ENCODE measurements at places on chromosomes 7 and 10.

DNA sequence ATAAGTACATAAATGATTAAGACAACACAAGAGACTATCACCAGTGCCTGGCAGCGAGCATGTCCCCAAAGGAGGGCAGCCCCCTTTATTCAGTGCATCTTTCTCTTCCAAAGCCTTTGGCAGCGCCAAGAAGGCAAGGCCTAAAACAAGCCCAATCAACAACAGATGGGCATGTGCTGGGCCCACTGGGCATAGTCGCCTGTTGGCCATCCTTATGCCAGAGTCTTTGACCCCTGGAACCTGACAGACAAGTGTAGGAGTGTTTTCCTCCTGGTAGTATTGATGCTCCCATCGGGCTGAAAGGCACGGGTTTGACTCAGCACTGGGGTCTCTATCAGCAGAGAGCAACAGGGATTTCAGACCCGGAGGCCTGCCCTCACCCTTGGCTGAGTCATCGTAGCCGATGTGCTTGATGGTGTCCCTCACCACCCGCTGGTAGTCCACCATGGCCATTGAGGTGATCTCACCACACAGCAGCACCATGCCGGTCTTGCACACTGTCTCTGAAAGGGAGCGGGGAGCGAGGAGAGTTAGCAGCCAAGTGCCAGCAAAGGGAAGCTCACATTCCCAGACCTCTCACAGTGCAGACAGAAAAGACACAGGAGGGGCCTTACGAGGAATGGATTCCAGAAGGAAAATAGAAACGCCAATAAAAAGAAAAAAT lies 5.8 kb downstream of the MAT1A start:
- DNase-seq, result no peak

DNA sequence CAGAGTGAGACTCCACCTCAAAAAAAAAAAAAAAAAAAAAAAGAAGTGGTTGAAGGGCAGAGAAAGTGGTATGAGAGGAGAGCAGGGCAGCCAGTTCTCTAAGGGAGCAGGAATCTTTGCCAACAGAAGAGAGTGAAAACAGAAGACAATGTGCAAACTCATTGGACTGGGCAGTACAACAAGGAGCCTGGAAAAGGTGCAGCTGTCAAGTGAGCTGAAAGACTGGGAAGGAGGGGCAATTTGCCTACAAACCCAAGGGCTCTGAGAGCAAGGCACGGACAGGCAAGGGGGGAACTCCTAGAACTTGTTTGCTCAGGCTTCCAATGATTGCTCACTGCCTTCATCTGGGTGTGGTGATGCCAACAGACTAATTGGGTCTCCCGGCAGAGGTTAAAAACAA lies 9.5 kb downstream of the ACTR1A start:
- no peak for DNase-seq

DNA sequence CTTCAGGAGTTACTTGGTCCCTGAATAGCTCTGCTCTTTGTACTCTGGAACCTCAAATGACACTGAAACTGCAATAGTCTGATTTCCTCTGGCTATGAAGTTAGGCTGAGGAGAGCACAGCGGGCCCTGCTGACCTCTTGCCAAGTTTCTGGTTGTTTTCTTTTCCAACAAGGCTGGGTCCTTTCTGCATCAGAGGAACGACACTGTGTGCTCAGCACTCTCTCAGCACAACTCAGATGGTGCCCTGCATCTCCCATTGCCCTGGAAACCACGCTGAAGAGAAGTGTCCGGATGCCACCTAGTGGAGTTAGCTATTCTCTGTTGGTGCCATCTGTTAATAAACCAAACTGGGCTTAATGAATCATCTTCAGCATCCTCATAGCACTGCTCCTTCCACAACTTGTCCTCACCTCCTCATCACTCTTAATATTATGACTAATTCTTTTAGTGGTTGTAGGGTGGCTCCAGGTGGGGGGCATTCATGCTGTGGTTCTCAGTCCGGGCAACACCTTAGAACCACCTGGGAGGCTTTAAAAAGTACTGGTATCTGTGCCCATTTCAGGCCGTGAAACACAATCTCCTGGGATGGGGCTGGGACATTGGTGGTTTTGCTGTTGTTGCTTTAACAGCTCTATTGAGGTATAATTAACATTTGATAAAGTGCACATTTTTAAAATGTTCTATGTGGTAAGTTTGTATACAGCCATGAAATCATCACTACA lies 8.2 kb upstream of the EFCAB10 start:
- peak; percentile 59 for DNase-seq

DNA sequence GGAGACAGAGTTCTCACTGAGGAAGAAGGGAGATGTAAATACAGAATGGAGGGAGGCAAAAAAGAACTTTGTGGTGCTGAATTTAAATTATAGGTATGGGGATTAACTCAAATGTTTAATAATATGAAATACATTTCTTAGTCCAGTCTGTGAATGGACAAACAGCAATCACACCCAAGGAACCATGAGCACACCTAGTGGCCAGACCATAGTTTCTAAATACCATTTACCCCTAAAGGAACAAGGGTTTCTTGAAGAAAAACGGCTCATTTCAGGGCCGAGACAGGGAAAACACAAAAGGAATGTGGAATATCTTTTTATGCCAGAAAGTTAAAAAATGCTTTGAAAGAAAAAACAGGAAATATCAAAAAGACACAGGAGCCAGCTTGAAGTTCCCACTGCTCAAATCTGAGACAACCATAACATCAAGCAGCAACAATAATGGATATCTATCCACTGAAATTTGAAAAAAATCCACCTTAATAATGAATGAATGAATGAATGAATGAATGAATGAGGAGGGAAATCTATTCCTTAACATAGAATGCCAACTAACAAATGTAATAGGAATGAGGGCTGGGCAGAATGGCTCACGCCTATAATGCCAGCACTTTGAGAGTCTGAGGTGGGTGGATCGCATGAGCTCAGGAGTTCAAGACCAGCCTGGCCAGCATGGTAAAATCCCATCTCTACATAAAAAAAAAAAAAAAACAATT lies 8.6 kb downstream of the IPMK start:
- no peak for DNase-seq

DNA sequence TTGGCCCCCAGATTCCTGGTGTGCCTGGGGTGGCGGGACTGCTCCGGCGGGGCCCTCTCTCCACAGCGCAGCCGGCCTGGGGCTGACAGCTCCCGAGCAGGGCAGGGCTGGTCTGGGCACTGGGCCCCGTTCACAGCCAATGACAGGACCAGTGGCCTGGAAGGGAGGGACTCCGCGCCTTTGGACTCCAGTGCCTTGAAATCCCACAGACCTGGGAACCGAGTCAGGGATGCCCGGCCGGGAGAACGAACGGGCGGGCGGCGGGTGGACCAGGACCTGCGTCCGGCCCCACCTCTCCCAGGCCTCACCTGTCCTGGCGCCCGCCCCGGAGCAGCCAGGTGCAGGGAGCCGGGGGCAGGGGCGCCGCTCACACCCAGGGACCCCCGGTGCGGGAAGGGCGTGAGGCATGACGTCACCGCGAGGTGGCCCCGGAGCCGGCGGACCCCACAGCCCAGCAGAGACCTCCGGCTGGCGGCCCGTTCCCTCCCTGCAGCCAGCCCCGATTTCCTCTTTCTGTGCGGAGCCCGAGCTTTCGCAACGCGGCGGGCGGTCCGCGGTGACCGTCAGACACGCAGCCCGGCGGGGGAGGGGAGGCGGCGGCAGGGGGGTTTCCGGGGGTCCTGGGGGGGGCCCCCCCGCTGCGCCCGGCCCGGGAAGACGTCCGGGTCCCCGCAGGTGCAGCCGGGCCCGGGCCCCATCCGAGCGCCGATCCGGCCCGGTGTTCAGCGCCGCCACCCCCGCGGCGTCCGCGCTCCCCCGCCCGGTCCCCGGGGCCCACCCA lies 743 bp downstream of the ADAP1 start:
- peak; percentile 45 for DNase-seq

DNA sequence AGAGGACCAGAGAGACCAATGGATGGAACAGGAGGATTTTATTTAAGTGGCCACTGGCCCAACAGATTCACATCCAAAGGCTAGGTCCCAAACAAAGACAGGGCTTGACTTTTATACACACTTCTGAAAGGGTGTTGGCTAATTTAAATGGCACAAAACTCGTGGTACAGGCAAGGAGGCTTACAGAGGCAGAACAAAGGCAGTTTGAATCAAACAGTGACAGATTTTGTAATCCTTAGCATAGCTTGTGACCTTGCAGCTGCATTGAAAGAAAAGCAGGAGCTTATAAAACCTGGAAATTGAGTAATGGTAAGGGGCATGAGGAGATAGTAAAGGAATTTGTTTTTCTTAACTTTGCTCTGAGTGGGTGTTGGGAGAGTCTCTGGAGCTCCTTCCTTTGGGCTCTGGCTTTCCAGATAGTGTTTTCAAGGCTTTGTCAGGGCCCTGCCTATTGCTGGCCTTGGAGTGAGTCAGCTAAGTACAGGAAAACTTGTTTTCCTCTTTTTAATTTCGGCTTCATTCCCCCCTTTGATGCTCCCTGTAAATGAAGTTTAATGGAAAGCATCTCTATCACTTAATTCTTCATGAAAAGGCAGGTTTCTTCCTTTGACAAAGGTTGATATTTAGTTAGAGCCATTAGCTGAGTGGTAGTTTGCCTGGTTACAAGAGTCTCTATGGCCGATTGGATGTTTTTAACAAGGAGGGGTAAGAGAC lies 96.9 kb downstream of the TRIM24 start:
- no peak for DNase-seq

- no peak for DNase-seq
Observed at GRCh38 chr7:85719981-85720953, 533.4 kb upstream of the SEMA3D start.

DNA sequence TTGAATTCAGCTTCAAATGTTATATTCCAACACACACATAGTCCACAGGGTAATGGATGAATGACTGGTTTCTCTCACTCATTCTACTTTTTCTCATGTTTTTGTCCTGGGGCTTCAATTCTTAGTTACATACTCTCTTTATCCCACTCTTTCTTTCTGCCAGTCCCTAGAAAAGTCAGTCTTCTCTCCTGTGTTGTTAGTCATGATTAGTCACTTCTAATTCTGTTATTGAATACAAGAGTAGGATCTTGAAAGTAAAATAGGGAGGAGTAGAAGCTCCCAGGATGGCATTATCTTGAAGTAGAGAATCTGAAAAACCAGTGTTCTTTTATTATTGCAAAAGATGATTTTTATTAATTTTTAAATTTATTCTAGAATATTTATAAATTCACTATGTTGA lies 45.5 kb upstream of the CALCR start:
- no peak for DNase-seq

DNA sequence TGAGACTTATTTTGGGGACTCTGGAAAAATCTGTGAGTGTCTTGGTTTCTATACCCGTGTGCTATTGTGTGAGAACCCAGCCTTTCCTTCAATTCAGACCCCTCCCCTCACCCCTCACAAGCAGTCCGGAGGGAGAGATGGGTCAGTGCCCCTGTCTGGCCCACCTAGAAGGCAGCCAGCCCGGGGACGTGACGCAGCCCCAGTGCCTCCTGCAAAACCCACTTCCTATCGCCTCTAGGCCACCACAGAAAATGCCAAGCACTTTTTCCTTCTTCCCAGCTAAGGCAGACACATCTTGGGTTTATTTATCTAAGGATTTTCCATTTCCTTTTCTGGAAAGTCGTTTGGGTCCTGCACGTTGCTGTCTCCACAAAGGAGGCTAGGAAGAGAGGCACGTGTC lies 11.6 kb upstream of the AQP1 start:
- no peak for DNase-seq

- peak; percentile 33 for DNase-seq
Observed at GRCh38 chr7:31761646-31762045, 74.6 kb downstream of the PPP1R17 start.

DNA sequence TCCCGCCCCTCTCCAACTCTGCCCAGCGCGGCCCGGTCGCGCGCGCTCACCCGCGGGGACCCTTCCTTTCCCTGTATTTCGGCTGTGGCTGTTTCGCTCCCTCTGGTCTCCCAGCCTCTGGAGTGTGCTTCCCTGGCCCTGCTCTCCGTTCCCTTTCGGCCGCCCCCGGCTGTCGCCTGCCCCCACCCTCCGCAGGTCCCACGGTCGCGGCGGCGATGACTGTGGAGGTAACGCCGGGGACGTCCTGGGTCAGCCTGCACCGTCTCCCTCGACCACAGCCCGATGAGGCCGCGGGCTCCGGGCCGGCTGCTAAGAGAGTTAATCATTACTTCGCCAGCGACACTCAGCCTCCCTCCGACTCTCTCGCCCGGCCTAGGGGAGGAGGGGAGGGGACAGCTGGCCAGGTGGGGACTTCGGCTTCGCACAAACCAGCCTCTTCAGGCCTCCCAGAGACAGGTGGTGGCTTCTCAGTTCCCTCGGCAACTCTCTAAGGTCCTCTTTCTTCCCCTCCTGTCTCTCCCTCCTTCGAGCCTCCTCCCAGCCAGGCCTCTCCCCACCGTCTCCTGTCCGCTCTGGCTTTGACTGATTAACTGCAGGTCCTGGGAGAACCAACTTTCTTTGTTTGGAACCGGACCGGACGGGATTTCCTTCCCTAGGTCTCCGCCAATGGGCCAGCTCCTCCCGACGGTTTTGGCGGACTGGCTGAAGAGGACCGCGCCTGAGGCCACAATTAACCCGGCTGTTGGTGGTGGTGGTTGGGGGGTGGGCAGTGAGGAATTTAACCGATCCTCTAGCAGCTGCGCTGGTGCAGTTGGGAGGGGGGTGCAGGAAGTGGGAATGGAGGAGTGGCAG lies 5.6 kb upstream of the PAX2 start:
- no peak for DNase-seq

GRCh38 chr10:44788147-44789129 lies 122.7 kb upstream of the TMEM72 start:
- DNase-seq, result no peak

- DNase-seq, result no peak
Observed at GRCh38 chr10:69102440-69102839, 14.5 kb downstream of the SRGN start.

DNA sequence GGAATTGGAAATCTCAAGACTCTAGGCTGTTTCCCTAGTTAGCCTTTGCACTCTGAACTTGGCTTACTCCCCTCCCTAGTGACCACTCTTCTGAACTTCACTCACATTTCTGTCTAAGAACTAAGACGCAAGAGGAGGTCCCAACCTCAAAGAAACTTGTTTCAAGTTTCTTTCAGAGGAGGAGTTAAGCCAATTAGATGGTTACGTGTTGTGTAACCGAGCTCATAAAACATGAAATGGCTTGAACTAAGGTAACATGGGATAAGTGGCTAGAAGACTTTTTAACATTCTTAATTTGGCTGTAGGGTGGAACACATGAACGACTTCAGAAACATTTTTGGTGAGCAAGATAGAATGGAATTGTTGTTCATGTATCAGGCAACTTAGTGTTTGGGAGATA lies 39.5 kb upstream of the SEC61G start:
- no peak for DNase-seq

- DNase-seq, result no peak
Observed at GRCh38 chr10:48279081-48279751, 4.7 kb upstream of the FRMPD2 start.

DNA sequence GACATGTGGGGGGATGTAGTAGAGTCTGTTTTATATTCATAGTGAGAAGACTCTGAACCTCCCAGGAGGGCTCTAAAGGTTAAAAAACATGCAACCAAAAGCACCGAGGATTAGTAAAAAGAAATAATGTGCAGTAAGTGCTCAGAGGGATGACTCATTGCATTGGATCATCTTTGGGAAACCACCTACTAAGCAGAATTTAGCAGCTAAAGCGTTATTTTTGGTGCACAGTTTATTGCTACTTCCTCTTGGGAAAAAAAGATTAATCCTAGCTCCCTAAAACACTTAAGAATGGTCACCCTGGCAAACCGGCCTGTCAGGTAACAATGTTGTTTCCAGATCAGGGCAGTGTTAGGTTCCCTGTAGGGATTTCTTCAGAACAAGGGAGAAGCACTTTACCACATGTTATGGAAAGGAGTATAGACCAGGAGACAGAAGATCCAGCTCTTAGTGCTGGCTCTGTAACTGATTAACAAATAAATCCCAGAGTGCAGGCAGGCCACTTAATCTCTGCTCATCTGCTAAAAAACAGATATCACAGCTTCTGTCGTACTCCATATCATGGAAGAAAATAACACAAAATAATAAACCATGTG lies 44.8 kb upstream of the FAM133B start:
- DNase-seq, result no peak

Data from right hindlimb (tissue), 1 donor.